ENCODE measurements at places on chromosomes 4 and X.

DNA sequence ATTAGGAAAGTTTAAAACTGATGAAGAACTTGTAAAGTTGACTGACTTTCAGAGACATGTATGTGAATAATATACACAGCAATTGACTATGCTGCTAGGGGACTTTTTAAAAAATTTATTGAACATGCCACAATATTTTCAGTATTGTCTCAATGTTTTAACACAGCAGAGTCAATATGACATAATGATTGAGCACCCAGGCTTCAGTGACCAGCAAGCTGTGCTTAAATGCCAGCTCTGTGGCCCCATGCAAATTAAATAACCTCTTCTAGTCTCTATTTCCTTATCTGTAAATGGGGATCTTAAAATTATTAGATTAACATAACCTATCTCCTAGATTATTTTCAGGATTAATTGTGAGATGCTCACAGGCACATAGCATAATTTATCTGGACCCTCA is 56.8 kb upstream of the TXK start:
- no peak for DNase-seq

- DNase-seq, result no peak
These were observed 15.1 kb downstream of the MCUB start for GRCh38 chr4:109574931-109575804.

GRCh38 chr4:87391576-87392054 is 627 bp upstream of the HSD17B11 start:
- DNase-seq, result no peak

- DNase-seq, result no peak
These were observed 270.2 kb upstream of the TAPT1 start for GRCh38 chr4:16496501-16496900.

DNA sequence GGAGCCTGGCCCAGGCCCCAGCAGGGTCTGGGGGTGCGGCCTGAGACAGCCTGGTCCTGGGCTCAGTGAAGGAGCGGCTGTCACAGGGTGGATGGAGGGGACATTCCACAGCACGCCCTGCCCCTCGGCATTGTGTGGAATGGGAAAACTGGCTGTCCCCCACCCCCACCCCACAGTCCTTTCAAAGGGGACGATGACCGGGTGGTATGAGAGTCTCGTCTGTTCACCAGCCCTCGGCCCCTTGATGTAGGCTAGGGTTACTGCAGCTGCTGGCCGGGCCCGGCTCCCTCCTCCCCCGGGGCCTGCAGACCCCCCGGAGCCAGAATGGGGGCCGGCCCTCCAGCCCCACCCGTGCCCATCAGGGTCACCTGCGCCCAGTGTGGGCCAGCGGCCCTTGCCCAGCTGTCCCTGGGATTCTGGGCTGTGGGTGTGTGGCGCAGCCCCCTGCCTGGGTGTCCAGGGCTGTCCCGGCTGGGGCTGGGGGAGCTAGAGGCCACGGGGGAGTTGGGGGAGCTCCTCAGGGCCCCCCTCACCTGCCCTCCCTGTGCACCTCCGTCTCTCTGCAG is 11.7 kb downstream of the FGFRL1 start:
- DNase-seq, result no peak

- DNase-seq, result no peak
These were observed 165.9 kb downstream of the PJA1 start for GRCh38 chrX:68999356-68999755.

- DNase-seq, result no peak
These were observed 3.6 kb upstream of the NXT2 start for GRCh38 chrX:109533005-109533404.

- no peak for DNase-seq
These were observed 1.7 kb downstream of the FAM120C start for GRCh38 chrX:54181202-54181953.

GRCh38 chr4:31169846-31170245 is 449.7 kb downstream of the PCDH7 start:
- no peak for DNase-seq

GRCh38 chr4:7808752-7809151 is 130.9 kb downstream of the AFAP1 start:
- DNase-seq, result no peak

DNA sequence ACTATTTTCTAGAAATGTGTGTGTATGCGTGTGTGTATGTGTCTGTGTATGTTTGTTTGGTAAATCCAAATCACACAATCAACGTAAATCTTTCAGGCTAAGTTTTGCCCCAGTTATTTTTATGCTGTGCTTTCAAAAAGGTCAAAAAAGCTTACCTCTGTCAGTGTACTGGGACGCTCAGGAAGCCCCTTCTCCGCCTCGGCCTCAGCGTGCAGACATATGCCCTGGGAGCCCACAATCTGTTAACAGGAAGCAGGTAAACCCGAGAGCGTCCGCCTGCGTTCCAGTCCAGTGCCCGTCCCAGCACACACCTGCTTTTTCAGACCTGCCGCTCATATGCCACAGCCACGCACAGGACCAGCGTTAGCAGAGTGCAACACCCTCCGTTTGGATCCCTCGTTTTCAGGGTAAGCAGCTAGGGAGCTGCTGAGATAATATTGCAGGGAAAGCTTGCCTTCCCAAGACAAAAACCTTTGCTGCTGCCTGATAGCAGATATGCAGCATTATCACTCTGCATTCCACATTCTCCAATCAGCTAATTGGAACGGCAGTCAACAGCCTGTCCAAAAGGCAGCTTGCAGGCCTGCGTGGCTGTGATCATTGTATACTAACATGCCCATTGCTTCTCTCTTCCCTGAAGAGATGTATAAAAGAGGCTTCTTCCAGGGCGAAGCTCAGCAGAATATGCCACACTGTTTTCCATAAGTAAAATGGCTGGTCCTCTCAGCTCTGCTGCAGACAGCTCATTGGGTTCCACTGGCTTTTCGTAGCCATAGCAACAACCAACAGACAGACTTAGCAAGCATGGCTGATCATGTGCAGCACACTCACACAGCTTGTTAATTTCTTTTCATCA is at the start of gene SORBS2:
SORBS2 (minus strand) TSS at position 686 of the 856 bp plus-strand sequence. CDS start 121,623 bp downstream, outside the sequence.
- no peak for DNase-seq

GRCh38 chr4:93384887-93385286 is 443.7 kb upstream of the ATOH1 start:
- DNase-seq, result no peak

GRCh38 chrX:80285131-80285773 is 135.0 kb upstream of the TENT5D start:
- no peak for DNase-seq

DNA sequence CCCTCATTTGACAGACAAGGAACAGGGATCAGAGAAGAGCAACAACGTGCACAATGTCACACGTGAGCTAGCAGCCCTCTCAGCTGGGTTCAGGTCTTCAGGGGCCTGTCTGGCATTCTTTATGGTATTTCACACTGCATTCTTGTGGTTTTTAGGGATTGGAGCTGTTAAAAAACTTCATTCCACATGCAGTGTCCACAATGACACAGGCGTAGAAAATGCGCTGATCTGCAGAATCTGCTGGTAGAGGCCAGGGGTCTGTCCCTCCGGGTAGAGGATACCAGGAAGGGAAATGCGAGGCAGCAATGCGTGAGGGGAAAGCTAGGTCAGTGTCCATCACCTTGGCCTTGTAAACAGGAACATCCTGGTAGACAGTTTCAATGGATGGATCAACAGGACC is 36.6 kb downstream of the MAP7D3 start:
- DNase-seq, result no peak

GRCh38 chr4:145307120-145307519 is 126.7 kb upstream of the OTUD4 start:
- no peak for DNase-seq

DNA sequence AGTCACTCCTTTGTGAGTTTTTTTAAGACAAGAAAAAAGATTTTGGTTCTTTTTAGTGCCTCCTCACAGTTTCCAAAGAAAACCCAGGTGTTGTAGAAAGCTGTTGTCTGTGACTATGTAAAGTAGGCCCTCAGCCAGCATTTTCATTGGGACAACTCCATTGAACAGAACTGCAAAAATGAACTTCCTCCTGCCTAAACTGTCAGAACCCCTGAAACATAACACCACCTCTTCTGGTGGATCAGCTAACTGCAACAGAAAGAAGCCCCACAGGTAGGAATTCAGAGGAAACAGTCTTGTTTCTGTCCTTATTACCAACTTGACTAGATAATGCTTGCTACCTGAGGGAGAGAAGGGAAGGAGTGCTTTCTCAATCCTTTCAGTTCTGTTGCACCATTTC is 3.4 kb upstream of the ATP11C start:
- no peak for DNase-seq
